Left kidney (tissue), 8 donors: ENCODE measurements at places on chromosomes 2 and 18.

GRCh38 chr18:32455361-32455760, 15.3 kb downstream of the GAREM1 start:
- no peak for DNase-seq

- DNase-seq = no peak
These were observed 109.1 kb downstream of the CPO start for GRCh38 chr2:207048416-207048815.

DNA sequence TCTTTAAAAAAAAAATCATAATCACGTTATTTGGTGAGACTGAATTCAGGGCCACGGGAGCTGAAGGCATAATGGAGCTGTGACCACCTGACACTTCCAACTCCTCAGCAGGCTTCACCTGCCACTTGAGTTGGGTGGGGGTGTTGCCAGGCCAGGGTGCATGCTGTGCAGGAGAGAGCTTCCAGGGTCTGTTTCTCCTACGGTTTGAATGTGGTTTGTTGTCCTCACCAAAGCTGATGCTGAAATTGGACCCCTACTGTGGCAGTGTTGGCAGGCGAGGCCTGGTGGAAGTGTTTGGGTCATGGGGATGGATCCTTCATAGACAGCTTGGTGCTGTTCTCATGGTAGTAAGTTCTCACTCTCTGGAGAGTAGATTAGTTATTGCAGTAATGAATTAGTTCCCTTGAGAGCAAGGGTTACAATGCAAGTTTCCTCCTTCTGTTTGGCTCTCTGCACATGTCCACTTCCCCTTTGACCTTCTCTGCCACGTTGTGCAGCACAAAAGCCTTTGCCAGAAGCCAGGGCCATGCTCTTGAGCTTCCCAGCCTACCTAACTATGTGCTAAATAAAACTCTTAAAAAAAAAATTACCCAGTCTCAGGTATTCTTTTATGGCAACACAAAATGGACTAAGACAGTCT, 38.3 kb upstream of the ANKRD44 start:
- DNase-seq = no peak

GRCh38 chr2:122867941-122868340, 1112.5 kb downstream of the TSN start:
- DNase-seq = no peak

DNA sequence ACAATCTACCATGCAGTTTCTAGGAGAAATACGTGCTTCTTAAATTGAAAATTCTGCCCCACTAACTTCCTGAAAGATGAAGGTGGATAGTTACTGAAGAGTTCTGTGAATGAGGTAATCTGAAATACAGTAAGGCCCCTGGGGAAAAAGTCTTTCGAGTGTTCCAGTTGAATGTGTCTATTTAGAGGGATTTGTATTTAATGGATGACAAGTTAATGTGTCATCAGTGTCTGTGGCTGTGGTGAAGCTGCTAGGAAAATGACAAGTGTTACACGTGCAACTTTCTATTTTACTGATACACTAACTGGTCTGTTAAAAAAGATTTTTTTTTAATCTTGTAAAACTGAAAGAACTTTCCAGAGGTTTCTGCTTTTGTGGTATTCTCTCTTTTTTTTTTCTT, 384.6 kb downstream of the STK39 start:
- DNase-seq = peak; percentile 21
